ENCODE measurements at places on chromosomes 5 and 9. TPM values are rescaled to one million over a fixed set of nuclear protein-coding genes. Genes with fewer than 3 reads are reported as not detected.

GRCh38 chr5:43530648-43531047, 15.7 kb upstream of the C5orf34 start:
- no peak for DNase-seq

Gene FGFR4
- total RNA-seq: 11.0 TPM

DNA sequence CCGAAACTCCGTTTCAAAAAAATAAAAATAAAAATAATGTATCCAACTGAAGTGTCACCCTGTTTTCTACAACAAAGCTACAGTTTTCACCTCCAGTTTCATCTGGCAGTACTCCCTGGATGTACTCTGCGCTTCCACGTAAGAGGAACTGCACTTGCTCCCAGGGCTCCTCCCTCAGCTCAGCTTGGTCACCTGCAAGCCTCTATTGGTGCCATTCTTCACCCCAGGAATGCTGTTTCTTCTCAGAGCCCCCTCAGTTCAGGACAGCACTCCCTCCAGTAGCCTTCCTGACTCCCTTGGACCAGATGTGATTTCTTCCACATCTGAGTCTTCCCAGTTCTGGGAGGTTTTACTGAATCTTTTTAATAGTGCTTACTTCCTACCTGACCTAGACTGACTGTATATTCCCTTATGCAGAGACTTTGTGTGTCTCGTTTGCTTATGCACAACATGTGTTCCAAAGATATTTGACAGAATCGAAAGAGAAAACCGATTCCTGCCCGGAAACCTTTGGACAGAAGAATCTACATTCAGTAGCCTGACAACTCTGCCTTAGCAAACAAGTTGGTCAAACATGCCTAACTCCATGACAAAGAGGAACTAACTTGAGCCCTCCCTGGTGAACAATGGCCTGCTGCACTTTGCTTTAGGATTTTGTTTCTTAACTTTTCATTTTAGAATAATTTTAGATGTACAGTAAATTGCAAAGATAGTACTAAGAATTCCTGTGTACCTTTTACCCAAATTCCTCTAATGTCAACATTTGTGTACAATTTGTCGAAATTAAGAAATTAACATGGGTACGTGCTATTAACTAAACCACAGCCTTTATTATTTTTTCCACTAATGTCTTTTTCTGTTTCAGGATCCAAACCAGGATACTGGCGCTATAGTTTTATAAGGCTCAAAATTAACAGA, 814 bp downstream of the CCDC125 start:
- no peak for DNase-seq

GRCh38 chr5:39933061-39933460, 508.3 kb upstream of the DAB2 start:
- no peak for DNase-seq

Gene HCN1
- not detected for total RNA-seq

DNA sequence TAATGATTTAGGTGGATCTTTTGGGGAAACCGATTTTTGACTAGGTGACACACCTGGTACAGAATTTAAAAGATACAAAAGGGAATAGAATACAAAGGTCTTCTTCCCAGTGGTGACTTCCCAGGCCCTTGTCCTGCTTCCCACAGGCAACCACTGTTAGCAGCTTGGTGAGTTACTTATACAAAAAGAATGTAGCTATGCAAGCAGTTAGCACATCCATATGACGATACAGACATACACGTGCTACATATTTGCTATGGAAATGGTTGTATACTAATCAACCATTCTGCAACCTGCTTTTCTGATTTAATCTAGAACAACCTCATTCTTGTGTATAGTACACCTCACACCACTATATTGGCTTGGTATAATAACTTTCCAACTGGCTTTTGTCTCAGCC, 51.0 kb downstream of the OTULIN start:
- DNase-seq: no peak

DNA sequence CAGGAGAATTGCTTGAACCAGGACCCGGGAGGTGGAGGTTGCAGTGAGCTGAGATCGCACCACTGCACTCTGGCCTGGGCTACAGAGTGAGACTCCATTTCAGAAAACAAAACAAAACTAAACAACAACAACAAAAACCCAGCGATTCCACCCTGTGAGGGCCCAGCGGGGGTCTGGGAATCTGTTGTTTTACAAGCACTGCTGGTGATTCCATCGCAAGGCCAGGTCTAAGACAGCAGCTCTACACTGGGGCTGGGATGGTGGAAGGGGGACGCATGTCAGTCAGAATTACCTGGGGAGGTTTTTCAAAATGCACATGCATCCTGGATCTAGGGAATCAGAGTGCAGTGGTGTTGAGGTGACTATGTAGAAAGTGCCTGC, 90.9 kb downstream of the ANKRD55 start:
- DNase-seq: no peak

GRCh38 chr5:96492459-96493047, 59.5 kb upstream of the PCSK1 start:
- no peak for DNase-seq

Gene MZB1
- total RNA-seq: 0.38 TPM

GRCh38 chr9:105455836-105456475, 8.1 kb downstream of the FSD1L start:
- no peak for DNase-seq

Gene LCN1
- not detected for total RNA-seq

- no peak for DNase-seq
Observed at GRCh38 chr5:95406426-95407090, 15.4 kb downstream of the FAM81B start.

DNA sequence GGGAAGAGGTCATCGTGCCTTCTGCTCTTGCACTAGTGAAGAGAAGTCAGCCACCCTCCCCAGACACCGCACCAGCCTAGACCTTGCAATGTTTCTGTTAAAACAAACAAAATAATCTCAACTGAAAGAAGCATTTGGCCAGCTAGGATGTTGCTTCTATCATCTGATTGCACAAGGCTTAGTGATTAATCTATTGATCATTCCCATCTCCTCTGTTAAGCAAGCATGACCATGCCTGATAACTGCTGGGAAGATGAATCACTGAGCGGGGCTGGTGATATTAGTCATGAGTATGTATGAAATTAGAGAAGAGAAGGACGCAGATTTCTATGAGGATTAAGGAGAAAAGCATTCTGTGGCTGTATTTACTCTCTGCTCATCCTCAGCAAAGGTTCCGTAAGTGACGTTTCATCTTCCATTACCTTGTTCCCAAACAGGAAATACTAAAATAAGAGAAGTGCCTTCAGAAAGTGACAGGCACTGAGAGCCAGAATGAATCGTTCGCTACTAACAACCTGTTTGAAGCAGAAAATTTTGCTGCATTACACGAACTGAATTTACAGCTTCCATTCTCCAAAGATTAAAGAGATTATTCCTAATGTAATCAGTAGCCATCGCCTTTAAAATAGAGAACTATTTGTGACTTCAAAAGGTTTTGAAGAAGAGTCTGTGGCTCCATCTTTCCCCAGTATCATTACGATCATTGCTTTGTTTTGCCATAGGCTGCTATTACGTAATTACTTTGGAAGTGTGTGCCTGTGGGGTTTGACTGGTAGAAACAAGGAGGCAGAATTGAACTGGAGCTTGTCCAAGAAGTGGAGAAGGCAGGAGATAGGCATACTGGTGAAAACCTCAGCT, 219.1 kb downstream of the MED10 start:
- DNase-seq: no peak

Gene BHMT
- not detected for total RNA-seq

GRCh38 chr5:109660301-109660700, 29.4 kb upstream of the MAN2A1 start:
- no peak for DNase-seq

DNA sequence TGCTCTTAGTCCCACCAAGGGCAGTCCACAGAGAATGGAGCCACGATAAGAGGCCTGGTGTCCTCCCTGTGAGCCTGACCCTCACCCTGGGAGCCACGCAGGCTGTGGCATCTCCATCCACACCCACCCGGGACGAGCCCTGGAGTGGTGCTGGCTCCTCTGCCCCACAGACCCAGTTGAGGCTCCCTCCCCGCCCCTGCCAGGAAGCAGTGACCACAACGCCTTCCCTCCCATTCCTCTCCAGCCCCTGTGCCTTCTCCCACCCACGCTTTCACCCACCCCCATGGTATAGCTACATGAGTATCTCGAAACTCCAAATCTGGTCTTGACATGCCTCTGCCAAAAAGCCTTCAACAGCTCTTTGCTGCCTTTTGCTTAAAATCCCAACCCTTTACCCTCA, 57.9 kb downstream of the SEMA4D start:
- no peak for DNase-seq

DNA sequence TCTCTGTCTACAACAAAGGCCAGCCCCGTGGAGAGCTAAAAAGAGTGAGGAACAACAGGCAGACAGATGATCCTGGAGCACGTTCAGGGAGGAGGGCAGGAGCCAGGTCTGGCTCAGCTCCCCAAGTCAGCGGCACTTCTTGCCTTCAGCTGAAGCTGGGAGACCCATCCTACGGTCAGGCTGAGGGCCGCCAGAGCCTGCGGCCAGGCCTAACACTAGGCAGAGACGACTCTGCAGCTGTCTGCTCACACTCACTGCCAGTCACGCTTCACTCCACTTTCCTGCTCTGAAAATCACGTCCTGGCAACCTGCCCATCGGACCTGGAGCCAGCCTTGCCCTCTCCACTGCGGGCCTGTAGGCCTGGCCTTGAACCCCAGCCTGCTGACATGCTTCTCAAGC, 160.9 kb upstream of the LHFPL2 start:
- no peak for DNase-seq

- DNase-seq: no peak
Observed at GRCh38 chr5:143379606-143380005, 23.9 kb downstream of the NR3C1 start.

DNA sequence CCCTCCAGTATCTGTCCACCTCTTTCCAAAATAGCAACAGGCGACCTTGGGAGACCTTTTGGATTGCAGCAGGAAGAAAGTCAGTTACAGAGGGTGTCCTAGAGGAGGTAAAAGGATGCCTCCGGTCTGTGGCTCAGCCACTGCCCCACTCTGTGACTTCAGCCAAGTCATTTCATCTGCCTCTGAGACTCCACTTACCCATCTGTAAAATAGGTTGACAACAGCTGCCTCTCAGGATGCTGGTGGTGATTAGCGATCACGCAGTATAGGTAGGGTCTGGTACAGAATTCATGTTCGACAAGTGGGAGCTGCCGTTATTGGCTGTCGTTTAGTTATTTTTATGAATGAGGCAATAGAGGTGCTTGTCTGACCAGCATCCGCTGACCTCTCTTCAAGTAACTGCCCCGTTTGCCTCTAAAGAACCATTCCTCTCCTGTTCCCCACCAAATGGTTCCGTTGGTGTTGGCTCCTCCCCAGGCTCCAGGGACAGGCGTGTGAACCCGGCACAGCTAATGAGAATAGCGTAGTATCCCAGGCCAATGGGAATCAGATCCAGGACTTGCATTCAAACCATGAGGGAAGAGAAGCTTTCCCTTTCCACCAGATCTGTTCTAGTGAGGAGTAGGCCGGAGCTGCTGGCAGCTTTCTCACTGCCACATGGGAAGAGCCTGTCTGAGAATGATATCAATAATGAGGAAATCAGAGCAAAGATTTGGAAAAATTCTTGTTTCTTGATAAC, 64.1 kb downstream of the SMIM23 start:
- no peak for DNase-seq

GRCh38 chr9:15277400-15278090, 29.5 kb downstream of the TTC39B start:
- no peak for DNase-seq

Gene AGGF1
- 18.1 TPM for total RNA-seq

GRCh38 chr9:111003182-111003581, 35.1 kb downstream of the LPAR1 start:
- DNase-seq: no peak

Gene SEMA6A
- total RNA-seq: 180 TPM

DNA sequence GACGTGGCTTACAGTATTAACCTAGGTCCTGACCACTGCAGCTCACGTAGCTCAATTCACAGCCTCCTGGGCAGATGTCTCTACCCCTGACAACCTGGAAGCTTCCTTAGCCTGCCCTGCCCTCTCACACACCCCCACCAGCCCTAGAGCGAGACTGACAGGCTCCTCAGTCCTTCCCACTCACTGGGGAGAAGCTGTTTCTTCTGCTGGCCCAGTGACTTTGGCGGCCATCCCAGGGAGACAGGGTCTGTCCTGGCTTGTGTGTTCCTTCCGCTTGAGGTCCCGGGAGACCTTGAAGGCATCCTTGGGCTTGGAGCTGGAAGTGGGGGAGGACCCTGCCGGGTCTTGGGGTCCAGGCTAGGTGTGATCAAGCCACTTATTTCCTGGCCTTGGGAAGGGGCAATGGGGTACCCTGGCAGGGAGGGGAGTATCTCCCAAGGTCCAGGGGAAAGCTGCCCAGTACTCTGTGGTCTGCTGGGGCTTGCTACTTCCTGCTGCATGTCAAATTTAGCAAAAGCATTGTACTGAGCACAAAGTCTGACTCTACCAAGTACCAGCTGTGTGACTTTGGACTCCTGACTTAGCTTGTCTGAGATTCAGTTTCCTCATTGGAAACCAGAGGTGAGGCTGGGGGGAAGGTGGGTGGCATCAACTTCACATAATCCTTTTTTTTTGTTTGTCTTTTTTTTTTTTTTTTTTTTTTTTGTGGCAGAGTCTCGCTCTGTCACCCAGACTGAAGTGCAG, 1.9 kb downstream of the MIGA2 start:
- DNase-seq: no peak

Gene IL4
- not detected for total RNA-seq

- DNase-seq: no peak
Observed at GRCh38 chr5:1444361-1445189, 665 bp downstream of the SLC6A3 start.

Gene DND1
- total RNA-seq: 1.8 TPM

DNA sequence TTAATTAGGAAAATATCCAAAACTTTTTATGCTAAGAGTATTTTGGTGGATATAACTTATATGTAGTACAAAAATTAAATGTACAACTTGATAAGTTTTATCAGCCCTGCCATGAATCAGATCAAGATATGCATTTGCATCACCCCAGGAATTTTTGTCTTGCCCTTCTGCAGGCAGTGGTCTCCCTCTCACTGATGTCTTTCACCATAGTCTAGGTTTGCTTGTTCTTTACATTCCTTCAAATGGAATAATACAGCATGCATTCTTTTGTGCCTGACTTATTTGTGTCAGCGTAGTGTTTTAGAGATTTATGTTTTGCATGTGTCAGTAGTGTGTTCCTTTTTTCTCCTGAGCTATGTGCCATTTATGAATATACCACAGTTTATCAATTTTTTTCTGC, 36.4 kb downstream of the RNF180 start:
- no peak for DNase-seq

DNA sequence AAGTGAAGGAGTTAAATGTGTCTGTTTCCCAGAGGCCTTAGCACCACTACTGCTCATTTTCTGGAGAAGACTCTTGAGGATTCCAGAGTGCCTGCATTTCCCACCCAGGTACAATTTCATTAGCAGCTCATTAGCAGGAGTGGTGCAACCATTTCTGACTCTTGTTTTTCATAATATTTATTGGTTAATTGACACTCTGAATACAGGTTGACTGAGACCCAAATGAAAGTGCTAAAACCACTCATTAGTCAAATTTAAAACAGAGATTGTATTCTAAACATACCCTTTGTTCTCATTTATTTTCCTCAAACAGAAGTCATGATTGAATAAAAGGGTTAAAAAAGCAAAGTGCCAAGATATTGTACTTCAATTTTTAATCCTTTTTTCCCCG, 134.5 kb downstream of the SIL1 start:
- DNase-seq: no peak

Measured in endothelial cell (in vitro differentiated cells).